Kidney epithelial cell (primary cell): ENCODE measurements at places on chromosomes 4 and X. TPM values are rescaled to one million over a fixed set of nuclear protein-coding genes. Genes with fewer than 3 reads are reported as not detected.

DNA sequence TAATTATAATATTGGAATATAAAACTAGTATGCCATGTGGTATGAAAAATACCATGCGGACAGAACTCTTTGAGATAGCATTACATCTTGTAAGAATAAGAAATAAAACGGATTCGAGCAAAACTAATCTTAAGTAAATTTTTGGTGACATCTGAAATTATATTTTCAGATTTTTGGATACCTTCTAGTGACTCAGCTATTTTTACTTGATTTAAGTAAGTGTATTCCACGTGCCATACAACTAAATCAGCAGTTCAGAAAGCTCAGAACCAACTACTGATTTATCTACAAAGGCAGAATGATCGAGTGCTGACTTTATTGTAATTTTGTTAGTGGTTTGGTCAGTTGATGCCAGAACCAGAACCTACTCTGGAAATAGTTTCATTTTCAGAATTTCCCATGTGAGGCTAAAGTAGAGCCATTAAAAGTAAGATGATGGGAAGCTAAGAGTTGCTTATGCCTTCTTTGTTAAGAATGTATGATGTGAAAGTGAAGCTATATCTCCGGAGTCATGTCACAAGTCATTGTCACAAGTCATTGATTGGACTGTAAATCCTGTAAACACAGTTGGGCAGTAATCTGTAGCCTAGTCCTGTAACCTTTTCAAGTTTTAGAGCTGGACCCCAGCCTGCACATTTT is 4.0 kb downstream of the ING2 start:
- no peak for DNase-seq

DNA sequence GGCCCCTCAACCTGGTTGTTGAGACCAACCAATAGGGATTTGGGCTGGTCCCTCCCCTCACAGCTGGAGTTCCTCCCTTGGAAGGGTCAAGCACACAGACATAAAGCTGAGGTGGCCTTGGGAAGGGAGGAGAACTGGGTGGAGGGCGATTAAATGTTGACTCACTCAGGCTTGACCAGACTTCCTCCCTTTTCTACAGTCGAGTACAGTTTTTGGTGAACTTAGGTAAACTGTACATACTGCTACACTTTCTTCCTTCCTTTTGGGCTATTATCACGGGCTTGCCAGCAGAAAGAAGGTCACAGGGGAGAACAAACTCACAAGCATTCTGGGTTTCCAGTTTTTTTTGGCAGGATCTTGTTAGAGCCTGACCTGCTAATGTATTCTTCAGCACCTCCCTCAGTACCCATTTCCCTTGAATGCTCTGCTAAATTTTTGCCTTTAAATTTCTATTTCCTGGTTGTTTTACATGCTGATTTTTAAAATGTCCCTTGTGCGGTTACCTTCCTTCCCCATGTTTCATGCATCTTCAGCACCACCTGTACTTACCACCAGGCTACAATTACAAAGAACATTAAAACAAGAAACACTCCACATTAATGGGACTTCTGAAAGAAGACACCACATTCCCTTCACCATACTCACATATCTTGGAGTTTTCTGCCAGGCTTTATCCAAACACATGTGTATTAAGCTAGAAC is 135.2 kb upstream of the RASGEF1B start:
- no peak for DNase-seq

The THAP9 gene
- 3.6 and 4.7 TPM in 2 replicates for total RNA-seq

The GAGE2A gene
- not detected in 2 replicates for total RNA-seq

DNA sequence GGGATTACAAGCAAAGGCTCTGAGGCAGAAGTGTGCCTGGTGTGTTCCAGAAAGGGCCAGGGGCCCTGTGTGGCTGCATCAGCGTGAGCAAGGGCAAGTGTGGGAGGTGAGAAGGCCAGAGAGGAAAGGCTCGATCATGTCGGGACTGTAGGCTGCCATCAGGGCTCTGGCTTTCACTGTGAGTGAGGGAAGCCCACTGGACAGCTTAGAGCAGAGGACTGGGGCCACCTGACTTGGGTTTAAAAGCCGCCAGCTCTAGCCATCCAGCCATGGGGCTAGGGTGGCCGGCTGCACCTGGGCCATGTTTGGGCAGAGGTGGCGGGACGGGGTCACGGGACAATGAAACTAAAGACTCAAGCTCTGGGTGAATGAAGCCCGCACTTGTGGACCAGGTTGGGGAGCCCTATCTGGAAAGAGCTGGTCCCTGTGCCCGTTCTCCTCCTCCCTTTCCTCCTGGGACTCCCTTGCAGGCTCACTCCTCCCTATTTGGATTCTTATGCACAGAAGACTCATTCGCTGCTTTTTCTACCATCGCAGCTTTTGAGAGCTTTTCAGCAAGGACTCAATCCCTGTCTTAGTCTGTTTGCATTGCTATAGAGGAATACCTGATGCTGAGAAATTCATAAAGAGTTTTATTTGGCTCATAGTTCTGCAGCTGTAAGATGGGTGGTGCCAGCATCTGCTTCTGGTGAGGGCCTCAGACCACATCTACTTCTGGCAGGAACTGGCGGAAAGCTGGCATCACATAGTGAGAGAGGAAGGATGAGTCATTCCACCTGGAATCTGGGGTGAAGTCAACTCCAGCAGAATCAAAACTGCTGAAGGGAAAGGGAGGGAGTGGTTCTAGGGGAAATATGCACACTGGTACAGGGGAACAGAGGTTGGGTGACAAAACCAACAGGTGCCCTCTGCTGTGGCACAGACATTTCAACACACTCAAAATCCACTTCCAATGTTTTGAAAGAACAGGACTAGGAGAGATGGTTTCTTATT is 15.3 kb downstream of the CTAG1B start:
- DNase-seq: peak; percentile 54

GRCh38 chr4:109996526-109996925 is 83.8 kb downstream of the EGF start:
- no peak for DNase-seq

The PTTG2 gene
- total RNA-seq: not detected in 2 replicates

The NOP14 gene
- total RNA-seq: 35.2 and 35.4 TPM in 2 replicates

GRCh38 chr4:170374770-170375169 is 285.0 kb upstream of the AADAT start:
- no peak for DNase-seq

The SORCS2 gene
- total RNA-seq: 1.4 and 8.1 TPM in 2 replicates

GRCh38 chr4:159434114-159434870 is 331.4 kb downstream of the RAPGEF2 start:
- no peak for DNase-seq

- no peak for DNase-seq
Observed at GRCh38 chr4:186030795-186031194, 38.2 kb upstream of the TLR3 start.

GRCh38 chr4:88333741-88334405 is 44.8 kb upstream of the HERC6 start:
- no peak for DNase-seq

DNA sequence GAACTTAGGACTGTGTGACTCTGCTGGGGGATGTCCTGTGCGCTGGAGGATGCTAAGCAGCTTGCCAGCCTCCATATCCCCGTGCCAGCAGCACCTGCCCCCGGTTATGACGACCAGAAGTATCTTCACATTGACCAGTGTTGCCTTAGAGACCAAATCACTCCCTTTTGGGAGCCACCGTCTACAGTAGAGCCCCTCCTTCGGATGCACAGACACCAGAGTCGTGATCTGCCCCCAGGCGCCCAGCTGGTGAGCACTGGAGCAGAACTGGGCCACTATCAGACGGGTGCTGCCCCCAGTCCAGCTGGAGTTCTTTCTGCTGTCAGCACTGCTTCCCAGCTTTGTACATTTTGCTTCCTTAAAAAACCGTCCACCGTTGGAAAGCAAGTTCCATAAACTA is 30.0 kb upstream of the TADA2B start:
- DNase-seq: no peak

The AADAT gene
- total RNA-seq: 12.5 and 13.7 TPM in 2 replicates

The PCSK1N gene
- total RNA-seq: 42.5 and 66.6 TPM in 2 replicates

DNA sequence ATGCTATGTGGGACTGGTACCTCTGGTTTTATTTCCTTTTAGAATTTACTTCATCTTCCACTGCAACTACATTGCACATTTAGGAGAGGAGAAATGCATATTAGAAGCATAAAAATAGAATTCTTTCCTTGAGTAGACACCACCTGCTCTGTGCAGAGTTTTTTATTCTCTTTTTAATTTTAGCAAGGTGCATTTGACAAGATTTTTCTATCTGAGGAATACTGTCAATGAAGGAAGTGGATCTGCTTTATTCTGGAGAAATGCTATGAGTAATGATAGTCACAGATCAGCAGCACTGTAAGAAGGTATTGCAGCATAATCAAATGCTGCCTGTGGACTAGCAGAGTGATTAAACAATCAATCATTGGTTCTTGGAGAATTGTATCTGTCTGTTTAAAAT is 1038.3 kb downstream of the RAPGEF2 start:
- no peak for DNase-seq

GRCh38 chr4:7045961-7046921 is 3.1 kb downstream of the TADA2B start:
- DNase-seq: no peak

The MAGEE1 gene
- 2.3 and 2.4 TPM in 2 replicates for total RNA-seq

- DNase-seq: no peak
Observed at GRCh38 chrX:17719711-17720110, 17.6 kb upstream of the SCML1 start.

The ZNF275 gene
- 10.5 and 13.0 TPM in 2 replicates for total RNA-seq

GRCh38 chr4:154364066-154364845 is 127.3 kb downstream of the DCHS2 start:
- no peak for DNase-seq

The FGF5 gene
- 3.8 and 4.4 TPM in 2 replicates for total RNA-seq

- no peak for DNase-seq
Observed at GRCh38 chrX:130578906-130579305, 177.1 kb downstream of the RBMX2 start.

- DNase-seq: no peak
Observed at GRCh38 chr4:59597536-59598329, 1602.4 kb upstream of the ADGRL3 start.
